ENCODE measurements at places on chromosomes 2 and 18.

- no peak for DNase-seq
These were observed 11.2 kb upstream of the SPRED2 start for GRCh38 chr2:65443509-65444186.

- no peak for DNase-seq
These were observed 53.9 kb downstream of the NGEF start for GRCh38 chr2:232959139-232959538.

- peak; percentile 61 for DNase-seq
These were observed 174.0 kb downstream of the SMAD2 start for GRCh38 chr18:47756364-47757016.

GRCh38 chr2:205129531-205129930 lies 552.8 kb upstream of the NRP2 start:
- DNase-seq: no peak

GRCh38 chr2:218224186-218224585 lies 7.2 kb downstream of the ARPC2 start:
- peak; percentile 24 for DNase-seq

- no peak for DNase-seq
These were observed 359.8 kb upstream of the SETBP1 start for GRCh38 chr18:44320619-44321460.

- no peak for DNase-seq
These were observed 95.1 kb upstream of the GPC1 start for GRCh38 chr2:240340361-240340761.

GRCh38 chr2:174780191-174780840 lies 16.0 kb upstream of the CHRNA1 start:
- peak; percentile 34 for DNase-seq

GRCh38 chr2:233375490-233376314 lies 21.4 kb downstream of the DGKD start:
- DNase-seq: no peak

- no peak for DNase-seq
These were observed 16.4 kb upstream of the NFU1 start for GRCh38 chr2:69453475-69454129.
